ENCODE measurements at places on chromosomes 13 and 19.
A peak's percentile ranks its signal among the peaks of the same experiment; 100 is the strongest.

GRCh38 chr13:46618694-46619254 is 65.8 kb downstream of the LRCH1 start:
- no peak for DNase-seq

DNA sequence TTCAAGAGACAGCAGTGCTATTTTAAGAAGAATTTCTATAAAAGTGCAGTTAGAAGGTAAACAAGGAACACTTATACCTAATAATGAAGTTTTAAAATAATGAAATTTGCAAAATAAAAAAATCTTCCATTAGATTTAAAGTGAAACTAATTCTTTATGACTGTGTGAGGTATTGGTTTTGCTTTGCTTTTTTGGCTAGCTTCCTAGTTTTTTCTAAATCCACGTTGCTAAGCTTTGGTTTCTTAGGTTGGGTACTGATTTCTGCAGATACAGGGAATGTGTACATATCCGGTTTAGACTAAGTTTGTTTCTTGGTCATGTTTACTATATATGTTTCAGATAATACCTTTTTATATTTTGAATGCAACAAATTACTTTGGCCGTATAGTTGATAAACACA is 59.8 kb downstream of the SLC7A9 start:
- DNase-seq: no peak

GRCh38 chr13:97884707-97885468 is 68.6 kb upstream of the IPO5 start:
- no peak for DNase-seq

DNA sequence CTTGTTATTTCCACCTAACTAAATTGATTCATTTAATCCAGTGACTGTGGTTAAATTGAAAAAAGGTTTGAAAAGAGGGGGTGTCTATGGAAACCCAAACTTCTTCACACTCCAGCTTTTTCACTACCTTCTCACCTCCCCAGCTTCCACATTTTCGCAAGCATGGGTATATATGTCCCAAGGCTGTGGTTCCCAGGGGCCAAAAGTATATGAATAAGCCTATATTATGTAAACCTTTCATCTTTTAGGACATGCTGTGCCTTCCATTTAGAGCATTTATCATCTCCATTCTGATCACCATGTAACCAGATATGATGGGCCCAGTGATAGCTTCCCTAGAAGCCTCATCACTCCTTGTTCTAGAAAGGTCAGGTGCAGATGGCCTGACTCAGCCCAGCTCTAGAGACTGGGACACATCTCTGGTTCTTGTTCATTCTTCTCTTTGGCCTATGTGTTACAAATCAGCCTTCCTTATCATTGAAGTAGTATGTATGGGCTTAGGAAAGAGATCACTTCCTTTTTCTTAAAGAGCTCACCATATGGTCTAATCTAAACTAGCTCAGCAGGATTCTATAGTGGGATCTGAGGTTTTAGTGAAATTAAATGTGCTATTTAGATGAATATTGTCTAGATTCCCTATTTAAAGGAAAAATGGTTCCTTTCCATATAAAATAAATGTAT is 19.5 kb upstream of the ARL11 start:
- DNase-seq: no peak

DNA sequence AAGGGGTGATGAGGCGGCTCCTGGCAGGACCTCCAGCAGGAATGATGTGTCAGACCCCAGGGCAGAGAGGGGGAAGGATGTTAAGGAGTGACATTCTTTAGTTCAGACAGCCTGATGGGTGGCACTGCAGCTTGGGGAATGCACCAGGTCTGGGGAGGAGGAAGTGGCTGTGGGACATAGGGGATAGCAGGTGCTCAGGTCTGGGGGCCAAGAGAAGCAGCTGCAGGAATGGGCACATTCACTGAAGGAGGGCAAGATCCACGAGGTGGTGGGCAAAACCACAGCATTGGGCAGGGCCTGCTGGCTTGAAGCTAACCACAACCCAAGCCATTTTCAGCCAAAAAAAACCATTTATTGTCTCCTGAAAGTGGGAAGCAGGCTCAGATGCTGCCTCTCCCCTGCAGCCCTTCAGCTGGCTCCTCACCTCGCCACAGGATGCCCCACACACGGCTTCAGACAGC is 26.5 kb downstream of the COMP start:
- no peak for DNase-seq

DNA sequence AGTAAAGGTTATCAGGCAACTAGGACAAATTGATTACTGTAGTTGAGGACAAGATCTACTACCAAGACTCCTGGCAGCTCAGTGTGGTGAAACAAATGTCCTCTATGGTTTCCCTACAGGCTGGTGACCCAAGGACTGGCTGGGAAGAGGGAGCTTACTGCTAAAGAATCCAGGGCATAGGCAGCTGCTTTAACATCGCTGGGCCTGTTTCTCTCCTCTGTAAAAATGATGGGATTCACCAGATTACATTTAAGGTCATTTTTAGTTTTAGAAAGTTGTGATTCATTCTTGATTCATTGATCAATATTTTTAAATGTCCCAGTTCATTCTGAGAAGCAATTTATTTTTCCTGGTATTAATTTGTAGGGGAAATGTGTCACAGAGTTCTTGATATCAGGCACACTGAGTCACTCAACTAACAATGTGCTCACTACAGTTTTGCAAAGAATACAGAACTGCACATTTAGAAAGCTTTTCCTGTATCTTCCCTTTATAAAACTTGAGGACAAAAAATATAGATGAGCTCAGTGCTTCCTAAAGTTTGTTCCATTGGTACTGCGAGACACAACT is 19.6 kb upstream of the FAM124A start:
- no peak for DNase-seq

DNA sequence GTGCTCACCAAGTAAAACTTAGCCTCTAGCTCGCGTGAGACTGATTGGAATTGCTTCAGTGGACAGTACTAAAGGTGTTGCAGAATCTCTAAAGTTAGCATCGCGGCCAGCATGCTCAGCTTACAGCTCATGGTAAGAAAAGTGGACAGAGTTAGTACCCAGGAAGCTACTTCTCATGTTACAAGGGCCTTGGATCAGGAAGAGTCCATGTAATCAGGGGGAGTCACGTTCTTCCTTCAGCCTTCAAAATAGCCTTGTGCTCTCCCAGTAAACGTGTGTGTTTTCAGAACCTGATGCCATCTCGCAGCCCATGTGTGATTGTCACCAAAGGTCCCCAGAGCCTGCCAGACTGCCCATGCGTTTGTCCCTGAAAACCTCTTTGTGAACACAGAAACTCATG is 195.8 kb upstream of the RNF113B start:
- DNase-seq: no peak

GRCh38 chr19:33419788-33420130 is 46.2 kb downstream of the CEBPG start:
- no peak for DNase-seq

- DNase-seq: peak; percentile 25
These were observed at the start of gene FAM187B for GRCh38 chr19:35228177-35228930. Gene FAM187B, minus strand, starts transcription at chr19:35228739. Its CDS starts 59 bp downstream, at chr19:35228680.

- DNase-seq: no peak
These were observed 8.6 kb upstream of the PEAK3 start for GRCh38 chr19:2290441-2291184.

DNA sequence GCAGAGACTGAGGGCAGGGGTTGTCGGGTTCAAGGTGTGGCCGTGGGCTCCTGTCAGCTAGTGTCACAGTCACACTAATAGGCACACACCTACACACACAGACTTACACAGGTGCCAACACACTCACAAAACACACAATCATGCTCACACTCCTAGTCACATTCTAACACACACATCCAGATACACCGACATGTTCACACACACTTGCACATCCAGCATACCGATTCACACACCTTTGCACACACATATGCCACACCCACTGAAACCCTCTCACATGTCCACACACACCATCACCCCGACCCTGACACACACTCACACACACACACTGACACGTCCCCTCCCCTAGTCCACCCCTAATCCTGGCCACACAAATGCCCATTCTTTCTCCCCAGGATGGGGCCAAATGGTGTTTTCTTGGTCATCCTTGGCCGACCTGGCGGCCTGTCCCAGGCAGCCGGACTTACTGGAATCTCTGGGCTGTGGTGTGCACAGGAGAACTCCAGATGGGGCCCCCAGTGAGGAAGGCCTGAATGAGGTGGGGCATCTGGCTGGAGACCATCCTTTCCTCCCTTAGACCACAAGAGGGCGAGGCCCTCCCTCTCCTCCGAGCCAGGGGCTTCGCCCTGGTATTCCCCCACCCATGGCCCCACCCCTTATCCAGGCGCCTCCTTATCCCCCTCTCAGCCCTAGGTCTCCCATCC is 19.1 kb upstream of the PNMA8B start:
- DNase-seq: no peak

- DNase-seq: no peak
These were observed 122.7 kb upstream of the FRY start for GRCh38 chr13:31908696-31909411.
